ENCODE measurements at places on chromosomes 6 and 20. TPM values are rescaled to one million over a fixed set of nuclear protein-coding genes. Genes with fewer than 3 reads are reported as not detected.
A peak's percentile ranks its signal among the peaks of the same experiment; 100 is the strongest.

The TENT5A gene
- polyA plus RNA-seq, result 19.4 TPM

The PGC gene
- polyA plus RNA-seq, result 8,432 TPM

The LY6G6F gene
- not detected for polyA plus RNA-seq

The HTR1E gene
- 0.43 TPM for polyA plus RNA-seq

The CARMIL1 gene
- 11.9 TPM for polyA plus RNA-seq

The FOXF2 gene
- 32.2 TPM for polyA plus RNA-seq

The IMPG1 gene
- not detected for polyA plus RNA-seq

GRCh38 chr6:98833307-98834059 is 891 bp upstream of the POU3F2 start:
- no peak for DNase-seq

DNA sequence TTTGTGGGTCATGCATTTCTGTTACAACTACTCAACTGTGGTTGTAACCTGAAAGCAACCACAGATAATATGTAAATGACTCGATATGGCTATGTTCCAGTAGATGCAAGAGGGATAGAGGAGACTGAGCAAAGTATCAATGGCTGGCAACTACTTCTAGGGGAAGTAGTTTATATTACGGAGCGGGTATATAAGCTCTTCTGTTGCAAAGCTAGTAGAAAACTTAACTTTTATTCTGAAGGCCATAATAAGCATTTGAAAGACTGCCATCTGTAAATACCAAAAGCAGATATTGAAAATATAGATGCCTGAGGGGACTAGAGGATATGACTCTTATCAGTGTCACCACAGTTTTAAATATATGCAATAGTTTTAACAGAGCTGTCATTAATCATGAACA is 655.3 kb downstream of the PHF3 start:
- no peak for DNase-seq

DNA sequence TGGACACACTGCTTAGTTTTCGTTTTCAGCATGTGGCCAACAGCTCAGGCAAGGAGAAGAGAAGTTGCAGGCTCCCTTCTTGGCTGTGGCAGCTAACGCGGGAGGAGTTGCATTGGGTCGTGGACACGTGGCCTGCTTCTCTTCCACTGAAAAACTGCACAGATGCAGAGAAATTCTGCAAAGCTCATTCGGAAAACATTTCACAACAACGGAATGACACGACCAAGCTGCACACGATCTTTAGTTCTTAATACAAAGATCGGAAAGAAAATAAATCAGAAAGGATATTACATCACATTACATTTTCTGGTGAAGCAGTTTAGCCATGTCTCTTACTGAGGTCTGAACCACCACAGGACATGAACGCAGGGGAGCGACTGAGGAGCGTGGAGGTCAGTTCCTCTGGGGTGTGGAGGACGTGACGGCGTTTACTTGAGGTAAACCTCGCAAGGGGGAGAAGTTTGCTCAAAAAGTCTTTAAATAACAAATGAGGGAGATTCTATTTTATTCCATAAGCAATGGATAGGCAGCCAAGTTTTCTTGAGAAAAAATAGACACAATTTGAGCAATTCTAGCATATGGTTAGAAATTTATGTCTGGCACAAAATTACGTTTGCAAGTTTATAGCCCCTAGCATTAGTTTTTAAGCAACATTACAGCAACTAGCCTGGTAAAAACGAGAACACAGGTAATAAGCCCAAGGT is 178.3 kb downstream of the THBS2 start:
- peak; percentile 34 for DNase-seq

- no peak for DNase-seq
These were observed 2.4 kb upstream of the RTF2 start for GRCh38 chr20:56465997-56466396.

DNA sequence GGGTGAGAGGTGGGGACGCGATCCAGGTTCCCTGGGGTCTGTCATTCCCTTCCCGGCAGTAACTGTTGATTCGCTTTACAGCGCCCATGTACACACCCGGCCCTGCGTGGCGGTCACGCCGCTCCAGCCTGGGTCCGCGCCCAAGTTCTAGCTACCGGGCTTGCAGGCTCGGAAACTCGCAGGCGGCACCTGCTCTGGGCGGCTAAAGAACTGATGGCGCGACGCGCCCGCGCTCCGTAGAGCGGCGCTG is 1.4 kb upstream of the POU3F2 start:
- no peak for DNase-seq

GRCh38 chr6:111238464-111239119 is 151.3 kb downstream of the SLC16A10 start:
- DNase-seq, result no peak

DNA sequence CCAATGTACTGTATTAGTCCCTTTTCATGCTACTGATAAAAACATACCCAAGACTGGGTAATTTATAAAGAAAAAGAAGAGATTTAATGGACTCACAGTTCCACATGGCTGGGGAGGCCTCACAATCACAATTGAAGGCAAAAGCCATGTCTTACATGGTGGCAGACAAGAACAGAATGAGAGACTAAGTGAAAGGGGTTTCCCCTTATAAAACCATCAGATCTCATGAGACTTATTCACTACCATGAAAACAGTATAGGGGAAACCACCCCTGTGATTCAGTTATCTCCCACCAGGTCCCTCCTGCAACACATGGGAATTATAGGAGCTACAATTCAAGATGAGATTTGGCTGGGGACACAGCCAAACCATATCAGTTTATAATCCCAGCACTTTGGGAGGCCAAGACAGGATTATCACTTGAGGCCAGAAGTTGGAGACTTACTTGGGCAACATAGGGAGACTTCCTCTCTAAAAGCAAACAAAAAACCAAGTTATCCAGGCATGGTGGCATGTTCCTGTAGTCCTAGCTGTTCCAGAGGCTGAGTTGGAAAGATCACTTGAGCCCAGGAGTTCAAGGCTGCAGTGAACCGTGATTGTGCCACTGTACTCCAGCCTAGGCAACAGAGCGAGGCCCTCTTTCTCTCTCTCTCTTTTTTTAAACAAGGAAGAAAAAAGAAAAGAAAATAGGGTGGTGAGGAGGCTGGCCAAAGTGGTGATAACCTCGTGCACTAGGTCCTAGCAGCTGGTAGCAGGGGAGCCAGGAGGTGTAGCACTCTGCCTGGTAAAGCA is 22.9 kb upstream of the DDR1 start:
- no peak for DNase-seq

GRCh38 chr20:59004763-59005522 is 2.1 kb downstream of the CTSZ start:
- peak; percentile 68 for DNase-seq

DNA sequence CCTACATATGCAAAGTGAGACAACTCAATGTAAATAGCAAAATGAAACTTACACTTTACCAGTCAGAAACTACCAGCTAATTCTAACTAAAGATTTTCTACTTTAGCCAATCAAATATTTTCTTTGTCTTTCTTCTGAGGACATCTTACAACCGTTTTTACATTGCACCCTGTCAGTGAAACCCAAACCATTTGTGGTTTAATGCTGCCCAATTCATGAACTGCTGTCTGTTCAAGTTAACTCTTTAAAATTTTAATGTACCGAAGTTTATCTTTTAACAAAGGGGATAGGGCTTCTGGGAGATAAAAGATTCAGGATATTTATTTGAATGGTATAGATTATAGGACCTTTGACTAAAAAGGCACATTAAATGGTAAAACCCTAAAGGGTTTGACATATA is 121.3 kb upstream of the HDDC2 start:
- DNase-seq, result no peak

DNA sequence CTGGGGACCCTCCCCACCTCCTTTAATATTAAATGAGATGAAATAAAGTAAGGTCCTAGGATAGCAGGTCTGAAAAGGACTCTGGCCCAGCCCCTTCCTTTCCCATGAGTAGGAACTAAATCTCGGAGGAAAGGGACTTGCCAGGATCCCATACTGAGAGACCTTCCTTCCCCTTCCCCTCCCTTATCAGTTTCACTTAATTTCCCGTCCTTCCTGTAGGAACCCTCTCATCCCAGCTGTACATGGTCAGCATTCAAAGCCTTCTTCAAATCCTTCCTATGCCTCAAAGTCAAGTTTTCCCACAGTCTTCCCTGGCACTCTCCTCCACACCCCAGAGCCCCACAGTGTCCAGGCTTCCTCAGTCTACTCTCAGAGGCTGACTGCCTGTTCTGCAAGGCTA is 71.3 kb upstream of the MYL9 start:
- no peak for DNase-seq

GRCh38 chr6:139752086-139752485 is 377.6 kb upstream of the CITED2 start:
- DNase-seq, result no peak

- peak; percentile 29 for DNase-seq
These were observed 53.0 kb downstream of the HDGFL1 start for GRCh38 chr6:22622351-22622750.

- no peak for DNase-seq
These were observed 4.3 kb downstream of the MYT1 start for GRCh38 chr20:64168381-64169090.

- no peak for DNase-seq
These were observed 130.6 kb upstream of the FAM83B start for GRCh38 chr6:54716010-54716409.

GRCh38 chr6:18388271-18388670 is 1.1 kb downstream of the RNF144B start:
- DNase-seq, result peak; percentile 7

DNA sequence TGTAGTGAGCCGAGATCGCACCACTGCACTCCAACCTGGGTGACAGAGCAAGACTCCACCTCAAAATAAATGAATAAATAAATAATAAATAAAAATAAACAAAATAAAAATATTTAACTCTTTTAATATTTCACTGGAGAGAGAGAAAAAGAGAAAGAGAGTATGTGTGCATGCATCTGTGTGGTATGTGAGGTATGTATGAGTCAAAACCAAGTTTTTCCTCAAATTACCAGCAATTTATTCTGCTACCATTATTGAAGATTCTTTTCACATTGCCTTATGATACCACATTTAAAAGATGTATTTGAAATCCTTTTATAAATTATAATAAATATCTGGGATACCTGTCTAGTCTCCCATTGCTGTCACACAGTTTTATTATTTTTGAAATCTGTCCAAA is 122.1 kb downstream of the CD164 start:
- no peak for DNase-seq

GRCh38 chr6:147653631-147654030 is 145.1 kb downstream of the SAMD5 start:
- no peak for DNase-seq

GRCh38 chr6:40877362-40877761 is 161.7 kb downstream of the UNC5CL start:
- DNase-seq, result no peak

All from stomach (tissue), 19 donors.